ENCODE measurements at places on chromosomes 5 and 9.
A peak's percentile ranks its signal among the peaks of the same experiment; 100 is the strongest.

GRCh38 chr5:52981507-52981906 lies 7.6 kb upstream of the ITGA2 start:
- no peak for DNase-seq

DNA sequence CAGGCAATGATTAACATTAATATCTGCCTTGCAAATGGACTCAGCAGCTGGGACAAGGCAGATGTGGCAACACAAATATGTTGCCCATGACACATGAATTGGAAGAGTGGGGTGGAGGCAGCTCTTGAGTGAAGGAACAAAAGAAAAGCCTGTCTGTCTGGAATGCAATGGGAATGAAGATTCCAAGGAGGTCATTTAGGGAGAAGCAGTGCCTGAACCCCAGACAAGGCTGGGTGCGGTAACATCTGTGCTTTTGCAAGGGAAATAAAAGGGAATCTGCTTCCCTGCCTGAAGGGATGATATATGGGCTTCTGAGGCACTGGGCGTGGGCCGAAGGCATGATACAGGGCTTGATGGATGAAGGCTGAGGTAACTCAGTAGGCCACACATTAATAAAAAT lies 94.1 kb upstream of the TRIM32 start:
- no peak for DNase-seq

- DNase-seq = no peak
Measured at GRCh38 chr9:81132318-81132717, 557.0 kb downstream of the TLE1 start.

DNA sequence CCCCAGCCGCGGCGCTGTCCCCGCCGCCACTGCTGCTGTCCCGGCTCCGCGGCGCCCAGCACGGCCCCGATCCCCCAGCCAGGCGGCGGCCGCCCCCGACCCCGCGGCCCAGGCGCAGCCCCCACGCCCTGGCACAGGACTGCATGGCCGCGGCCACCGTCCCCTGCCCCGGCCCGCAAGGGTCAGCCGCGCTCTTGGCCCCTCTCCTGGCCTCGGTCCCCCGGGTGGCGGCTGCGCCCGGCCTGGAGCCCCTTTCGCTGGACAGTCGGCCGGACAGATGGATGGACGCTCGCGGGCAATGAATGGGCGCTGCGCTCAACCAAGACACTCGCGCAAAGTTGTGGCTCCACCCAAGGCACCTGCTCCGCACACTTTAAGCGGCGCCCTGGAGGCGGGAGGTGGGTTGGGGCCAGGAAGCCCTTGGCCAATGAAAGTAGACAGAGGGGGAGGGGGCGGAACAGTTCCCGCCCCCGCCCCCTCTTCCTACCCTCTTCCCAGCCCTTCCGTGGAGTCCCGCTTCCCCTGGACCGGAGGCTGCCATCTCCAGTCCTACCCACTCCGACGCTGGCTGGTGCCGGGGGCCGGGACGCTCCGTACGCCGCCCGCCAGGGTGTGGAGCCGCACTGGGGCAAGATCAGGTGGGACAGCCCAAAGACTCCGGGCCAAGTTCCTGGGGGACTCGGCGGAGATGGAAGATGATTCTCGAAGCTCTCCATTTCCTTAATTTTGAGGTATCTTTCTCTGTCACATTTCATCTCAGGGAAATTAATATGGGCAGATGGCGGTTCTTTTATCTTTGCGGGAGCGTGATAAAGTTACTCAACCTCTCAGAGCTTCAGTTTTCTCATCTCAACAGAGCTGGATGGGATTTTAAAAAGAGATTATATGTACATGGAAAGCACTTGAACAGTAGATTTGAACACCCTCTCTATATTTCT lies at the start of gene GLDC:
TSS of gene GLDC (minus strand) at position 375 of the 938 bp plus-strand sequence. CDS start at position 145, 230 bp downstream.
- DNase-seq = peak; percentile 36

DNA sequence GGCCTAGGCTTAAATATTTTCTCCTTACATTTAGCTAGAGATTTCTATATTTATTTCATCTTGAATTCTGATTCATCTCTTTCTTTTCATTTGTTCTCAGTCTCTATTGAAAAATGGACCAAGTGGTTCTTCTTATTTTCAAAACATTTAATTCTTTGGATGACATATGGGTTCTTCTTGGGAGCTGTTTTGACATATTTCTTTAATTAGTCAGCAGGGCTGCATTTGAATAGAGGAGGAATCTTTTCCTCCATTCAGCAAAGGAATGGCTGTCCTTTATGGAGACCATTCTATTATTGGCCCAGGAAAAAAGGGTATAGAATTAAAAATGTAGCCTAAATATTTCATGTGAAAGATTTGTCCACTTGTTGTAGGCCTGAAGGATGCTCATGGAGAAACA lies 109.9 kb downstream of the RPS23 start:
- DNase-seq = no peak

GRCh38 chr9:112677040-112677439 lies 40.9 kb downstream of the INIP start:
- no peak for DNase-seq

- no peak for DNase-seq
Measured at GRCh38 chr9:34072410-34072809, 23.7 kb upstream of the UBAP2 start.

DNA sequence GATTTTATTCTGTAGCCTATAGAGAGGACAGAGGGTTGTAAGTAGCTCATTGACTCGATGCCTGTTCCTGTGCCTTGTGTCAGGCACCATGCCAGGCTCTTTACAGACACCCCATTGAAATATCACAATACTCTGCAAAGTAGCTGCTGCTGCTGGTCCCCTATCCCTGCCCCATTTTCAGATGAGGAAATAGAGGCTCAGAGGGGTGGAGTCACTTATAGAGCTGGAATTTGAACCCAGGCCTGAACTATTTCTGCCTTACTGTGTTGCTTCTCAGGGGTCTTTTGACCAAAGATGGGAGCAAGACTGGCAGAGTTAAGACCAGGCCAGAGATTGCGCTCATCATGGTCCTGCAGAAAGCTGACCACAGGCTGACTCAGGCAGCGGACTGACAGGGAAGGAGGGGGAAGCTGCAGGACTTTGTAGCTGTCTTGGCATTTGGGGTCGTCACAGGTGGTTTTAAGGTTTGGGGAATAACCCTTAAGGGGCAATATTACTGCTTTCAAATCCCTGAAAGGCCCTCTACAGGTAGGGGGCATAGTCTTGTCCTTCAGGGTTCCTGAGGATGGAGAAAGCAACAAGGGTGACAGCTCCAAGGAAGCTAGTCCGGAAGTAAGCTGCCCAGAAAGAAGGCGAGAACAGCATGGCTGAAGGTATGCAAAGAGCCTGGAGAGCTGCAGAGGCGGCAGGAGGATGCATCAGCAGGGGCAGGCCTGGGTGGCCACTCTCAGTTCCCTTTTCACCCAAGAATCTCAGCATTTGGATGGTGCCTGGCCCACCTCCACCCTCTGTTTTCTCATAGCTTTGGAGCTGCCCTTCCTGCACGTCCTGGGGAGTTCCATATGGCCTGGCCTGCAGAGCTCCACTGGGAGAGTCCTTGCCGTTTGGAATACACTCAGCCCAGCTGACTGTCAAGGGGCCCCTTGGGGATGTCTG lies 18.3 kb upstream of the NDST1 start:
- DNase-seq = peak; percentile 69

DNA sequence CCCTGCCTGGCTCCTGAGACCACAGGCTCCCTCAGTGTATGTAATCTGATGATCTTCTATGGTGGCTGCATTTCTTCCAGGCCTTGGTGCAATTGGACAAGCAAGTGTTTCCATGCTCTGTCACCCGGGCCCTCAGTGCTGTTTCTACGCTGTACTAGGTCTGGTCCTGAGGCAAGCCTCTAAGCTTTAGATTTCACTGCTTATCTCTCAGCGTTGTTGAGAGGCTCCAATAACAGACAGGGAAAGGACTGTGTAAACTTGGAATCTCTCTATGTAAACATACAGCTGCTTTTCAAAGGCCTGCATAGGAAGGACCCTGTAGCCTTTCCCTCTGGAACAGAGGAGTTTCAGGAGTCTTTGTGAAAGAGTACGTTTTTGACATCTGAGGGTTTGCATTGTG lies 38.6 kb upstream of the NFIB start:
- no peak for DNase-seq

GRCh38 chr5:17819783-17820182 lies 185.5 kb downstream of the TAF11L14 start:
- DNase-seq = no peak

GRCh38 chr9:22469928-22470544 lies 23.4 kb downstream of the DMRTA1 start:
- DNase-seq = no peak

GRCh38 chr5:65248896-65249295 lies 232.8 kb downstream of the ADAMTS6 start:
- DNase-seq = no peak

DNA sequence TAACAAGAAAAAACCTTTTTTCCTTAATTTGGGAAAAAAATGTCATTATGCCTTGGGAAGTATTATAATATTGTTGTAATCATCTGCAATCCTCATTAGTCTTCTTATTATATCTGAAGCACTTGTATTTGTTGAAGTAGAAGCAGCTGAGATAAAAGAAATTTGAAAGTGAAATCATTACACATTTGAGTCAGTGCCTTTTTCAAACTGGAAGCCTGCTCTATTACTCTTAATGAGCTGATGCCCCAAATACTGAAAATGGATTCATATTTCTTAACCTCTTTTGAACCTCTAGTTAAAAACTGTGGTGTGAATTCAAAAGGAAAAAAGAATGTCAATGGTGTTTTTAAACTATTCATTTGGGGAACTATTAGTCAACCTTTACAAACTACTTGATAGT lies 1027.7 kb downstream of the NR2F1-AS1 start:
- DNase-seq = no peak

DNA sequence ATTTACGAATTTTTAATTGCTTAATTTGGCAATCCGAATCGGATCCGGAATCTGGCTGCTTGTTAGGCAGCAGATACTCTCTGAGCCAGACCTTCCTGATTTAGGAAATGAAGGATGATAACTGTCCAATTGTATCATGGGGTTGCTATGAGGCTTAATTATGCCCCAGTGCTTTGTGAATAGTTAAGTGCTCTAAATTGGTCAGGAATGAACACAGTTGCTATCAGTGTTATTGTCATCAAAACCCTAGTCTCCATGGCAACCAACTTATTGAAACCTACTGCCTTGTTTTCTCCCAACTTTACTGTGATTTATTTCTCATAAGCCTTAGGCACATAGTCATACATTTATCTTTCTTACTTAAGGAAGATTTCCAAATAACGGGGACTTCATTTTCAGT lies 47.9 kb downstream of the MAMDC2 start:
- no peak for DNase-seq

GRCh38 chr9:131839281-131840084 lies 99.6 kb upstream of the RAPGEF1 start:
- no peak for DNase-seq

DNA sequence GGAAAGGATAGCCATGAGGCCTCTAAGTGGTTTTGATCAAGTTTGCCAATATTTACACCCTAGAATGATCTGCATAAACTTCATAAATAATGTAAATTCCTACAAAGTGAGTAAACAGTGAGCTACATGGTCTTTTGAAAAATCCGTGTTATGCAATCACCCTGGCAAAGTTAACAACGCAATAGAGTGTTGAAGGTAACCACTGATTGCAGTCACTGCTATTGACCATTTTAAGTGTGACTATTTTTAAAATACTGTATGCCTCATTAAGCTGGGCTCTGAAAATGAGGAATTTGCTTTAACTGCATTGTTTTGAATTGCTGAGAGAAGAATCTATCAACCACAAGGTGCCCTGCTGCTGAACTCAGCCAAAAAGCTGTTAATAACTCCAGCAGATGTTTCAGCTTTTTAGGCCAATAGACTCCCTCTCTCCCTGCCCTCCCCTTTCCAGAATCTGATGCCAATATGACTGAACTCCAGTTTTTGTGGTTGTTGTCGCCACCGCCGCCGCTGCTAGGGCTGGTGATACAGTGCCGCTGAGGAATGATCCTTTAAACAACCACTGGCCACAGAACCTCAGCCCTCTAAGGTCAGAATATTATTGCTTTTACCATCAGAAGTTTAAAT lies 35.3 kb upstream of the SMARCA2 start:
- DNase-seq = no peak

- no peak for DNase-seq
Measured at GRCh38 chr9:17520268-17521064, 58.4 kb upstream of the SH3GL2 start.

- DNase-seq = no peak
Measured at GRCh38 chr5:89179731-89180130, 296.7 kb upstream of the MEF2C start.

DNA sequence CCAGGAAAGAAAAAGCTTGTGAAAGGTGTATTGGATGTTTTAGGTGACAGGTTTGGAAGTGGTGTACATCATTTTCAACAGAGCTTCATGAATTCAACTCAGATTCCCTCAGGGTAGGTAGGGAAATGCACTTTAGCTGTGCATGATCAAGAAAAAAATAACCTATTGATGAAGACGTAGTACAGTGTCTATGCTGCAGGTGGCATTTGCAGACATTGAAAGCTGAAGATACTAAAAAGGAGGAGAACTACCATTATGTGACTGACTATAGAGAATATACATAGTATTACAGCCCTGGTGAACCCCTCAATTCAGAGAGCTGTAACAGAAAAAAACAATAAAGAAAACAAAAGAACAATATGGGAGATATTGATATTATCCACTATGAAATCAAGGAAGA lies 2344.7 kb upstream of the ACO1 start:
- no peak for DNase-seq

- DNase-seq = no peak
Measured at GRCh38 chr5:153699035-153699434, 208.6 kb downstream of the GRIA1 start.

DNA sequence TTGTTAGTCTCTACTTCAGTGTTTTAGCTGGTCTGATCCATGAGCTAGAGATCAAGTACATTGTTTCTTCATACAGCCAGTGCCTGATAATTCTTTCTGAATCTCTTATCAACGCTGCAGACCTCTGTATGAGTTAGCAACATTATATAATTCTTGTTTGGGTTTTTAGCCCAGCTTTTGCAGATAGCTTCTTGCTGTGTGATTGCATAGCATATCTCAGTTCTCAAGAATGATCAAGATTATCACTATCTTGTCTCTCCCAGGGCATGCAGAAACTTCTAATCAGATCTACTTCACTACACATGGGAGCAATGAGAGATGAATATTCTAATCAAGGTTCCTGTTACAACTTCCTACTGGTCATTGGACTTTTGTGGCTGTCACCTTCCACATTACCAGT lies 158.3 kb downstream of the FAM174A start:
- DNase-seq = no peak

- DNase-seq = no peak
Measured at GRCh38 chr5:103283120-103283519, 24.6 kb downstream of the MACIR start.
